ENCODE measurements at places on chromosomes 7 and 10. TPM values are rescaled to one million over a fixed set of nuclear protein-coding genes. Genes with fewer than 3 reads are reported as not detected.

DNA sequence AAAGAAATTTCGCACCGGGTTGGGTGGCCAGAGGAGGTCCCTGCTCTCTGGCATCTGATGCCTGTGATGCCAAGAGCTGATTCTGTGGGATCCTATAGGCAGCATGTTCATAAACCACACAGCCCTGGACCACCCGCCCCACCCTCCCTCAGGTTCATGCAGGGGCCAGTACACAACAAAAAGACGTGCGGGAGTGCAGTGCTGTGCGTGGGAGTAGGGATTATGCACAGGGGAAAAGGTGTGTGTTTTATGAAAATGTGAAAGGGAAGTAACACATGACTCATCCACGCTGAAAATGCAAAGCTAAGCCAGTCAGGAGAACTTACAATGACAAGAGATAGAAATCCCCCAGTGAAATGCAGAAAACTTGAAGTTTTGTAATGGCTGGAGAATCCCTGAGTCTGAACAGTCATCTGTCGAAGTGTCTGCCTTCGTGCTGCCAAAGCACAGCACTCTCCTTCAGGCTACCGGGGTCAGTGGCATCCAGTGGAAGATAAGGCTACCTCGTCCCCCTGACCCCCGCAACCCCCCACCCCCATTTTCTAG is 1.1 kb downstream of the KIAA1217 start:
- no peaks in the 10 kb centered on the region for H3K36me3 ChIP-seq
- peaks cover 6% of the 10 kb centered on the region for H3K4me1 ChIP-seq
- H3K27me3 ChIP-seq: peaks cover 8% of the 10 kb centered on the region
- H3K4me3 ChIP-seq: no peak overlapping the region

DNA sequence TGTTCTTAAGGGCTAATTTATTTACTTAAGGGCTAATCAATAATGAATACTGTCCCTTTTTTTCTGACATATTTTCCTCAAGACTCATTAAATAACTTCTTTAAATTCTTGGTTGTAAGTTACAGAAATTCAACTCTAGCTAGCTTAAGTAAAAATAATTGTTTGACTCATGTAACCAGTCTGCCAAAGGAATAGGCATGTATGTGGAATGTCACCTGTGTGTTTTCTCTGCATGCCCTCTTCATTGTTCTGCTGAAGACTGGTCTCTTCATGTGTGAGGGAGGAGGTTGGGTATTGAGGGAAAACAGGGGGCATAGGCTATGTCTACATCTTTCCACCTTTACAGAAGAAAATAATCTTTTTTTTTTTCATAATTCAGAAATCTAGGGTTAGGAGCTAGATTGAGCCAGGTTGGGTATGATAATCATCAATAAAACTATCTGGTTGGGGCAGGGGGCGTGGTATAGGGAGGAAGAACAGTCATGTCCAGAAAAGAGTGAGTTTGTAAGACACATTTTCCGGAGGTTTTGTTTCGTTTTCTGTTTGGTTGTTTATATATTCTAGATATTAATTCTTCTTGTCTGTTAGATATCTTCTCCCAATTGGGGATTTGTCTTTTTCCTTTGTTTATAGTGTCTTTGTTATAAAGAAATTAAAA is 37.9 kb downstream of the EXOC4 start:
- no peak overlapping the region for H3K27ac ChIP-seq
- DNase-seq: peak; percentile 27
- H3K4me3 ChIP-seq: no peak overlapping the region
- H3K27me3 ChIP-seq: no peaks in the 10 kb centered on the region

- no peaks in the 10 kb centered on the region for H3K36me3 ChIP-seq
- DNase-seq: no peak
- H3K27ac ChIP-seq: no peak overlapping the region
- H3K27me3 ChIP-seq: no peaks in the 10 kb centered on the region
- no peak overlapping the region for H3K4me3 ChIP-seq
These were observed 197.1 kb downstream of the PHTF2 start for GRCh38 chr7:77995717-77996116.

DNA sequence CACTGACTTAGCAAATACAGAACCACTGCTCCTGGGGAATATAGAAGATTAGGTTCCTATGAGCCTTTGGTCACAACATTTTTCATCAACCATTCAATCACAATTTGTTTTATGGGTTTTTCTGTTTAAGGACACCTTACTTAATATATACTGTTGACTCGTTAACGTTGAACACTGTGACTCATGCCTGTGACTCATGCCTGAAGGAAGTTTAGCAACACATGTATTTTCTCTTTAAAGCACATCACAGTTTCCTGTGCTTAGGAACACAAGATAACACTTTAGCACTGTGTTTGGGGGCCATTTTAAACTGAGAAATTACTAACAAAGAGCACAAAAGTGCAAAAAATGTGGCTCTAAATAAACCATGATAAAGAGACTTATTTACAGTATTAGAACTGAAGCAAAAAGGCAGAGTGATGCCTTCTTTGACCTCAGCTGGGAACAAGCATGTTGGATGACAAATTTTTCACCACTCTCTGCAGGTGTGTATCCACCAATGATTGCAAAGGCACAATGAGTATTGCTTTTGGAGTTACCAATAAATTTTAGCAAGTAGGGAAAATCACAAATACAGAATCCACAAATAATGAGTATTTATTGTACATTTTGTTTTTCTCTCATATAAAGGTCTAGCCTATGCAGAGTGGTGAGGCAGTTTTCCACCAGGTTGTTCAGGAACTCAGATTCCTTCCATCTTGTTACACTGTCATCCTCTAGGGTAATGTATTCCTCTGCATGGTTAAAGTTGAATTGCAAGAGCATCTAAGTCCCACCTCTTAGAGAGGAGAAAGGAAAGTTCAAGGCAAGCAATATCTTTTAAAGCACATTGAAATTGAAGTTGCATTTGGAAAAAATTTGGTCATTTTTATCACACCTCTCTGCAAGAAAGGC is 7.3 kb downstream of the FGFBP3 start:
- peak; percentile 44 for DNase-seq
- no peak overlapping the region for H3K4me3 ChIP-seq
- H3K27me3 ChIP-seq: no peaks in the 10 kb centered on the region
- no peaks in the 10 kb centered on the region for H3K36me3 ChIP-seq
- H3K27ac ChIP-seq: no peak overlapping the region
- H3K4me1 ChIP-seq: peaks cover 2% of the 10 kb centered on the region

- H3K4me3 ChIP-seq: no peak overlapping the region
- no peak overlapping the region for H3K27ac ChIP-seq
- no peak for DNase-seq
- peaks cover 13% of the 10 kb centered on the region for H3K27me3 ChIP-seq
- H3K36me3 ChIP-seq: no peaks in the 10 kb centered on the region
- peaks cover 28% of the 10 kb centered on the region for H3K4me1 ChIP-seq
These were observed 4.1 kb downstream of the SH3PXD2A start for GRCh38 chr10:103851261-103851660.

DNA sequence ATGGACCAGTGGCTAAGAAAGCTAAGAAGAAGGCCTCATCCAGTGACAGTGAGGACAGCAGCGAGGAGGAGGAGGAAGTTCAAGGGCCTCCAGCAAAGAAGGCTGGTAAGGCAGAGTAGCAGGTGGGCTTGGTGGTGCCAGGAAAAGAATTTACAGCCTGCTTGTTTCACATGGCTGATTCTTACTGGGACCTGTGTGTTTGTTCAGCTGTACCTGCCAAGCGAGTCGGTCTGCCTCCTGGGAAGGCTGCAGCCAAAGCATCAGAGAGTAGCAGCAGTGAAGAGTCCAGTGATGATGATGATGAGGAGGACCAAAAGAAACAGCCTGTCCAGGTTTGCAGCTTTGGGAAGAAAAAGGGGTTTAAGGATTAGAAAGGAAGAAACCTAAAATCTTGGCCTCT is 5.0 kb downstream of the NOLC1 start:
- no peak overlapping the region for H3K4me3 ChIP-seq
- H3K27me3 ChIP-seq: no peaks in the 10 kb centered on the region
- DNase-seq: no peak
- H3K4me1 ChIP-seq: peaks cover 35% of the 10 kb centered on the region
- H3K27ac ChIP-seq: no peak overlapping the region

GRCh38 chr7:148142660-148143248 is 447.8 kb upstream of the C7orf33 start:
- H3K4me1 ChIP-seq: no peaks in the 10 kb centered on the region
- no peak for DNase-seq
- H3K4me3 ChIP-seq: no peak overlapping the region
- no peak overlapping the region for H3K27ac ChIP-seq
- no peaks in the 10 kb centered on the region for H3K36me3 ChIP-seq

GRCh38 chr10:110067960-110068770 is 60.4 kb downstream of the ADD3 start:
- peak overlapping the region; percentile 7 for H3K4me3 ChIP-seq
- peak overlapping the region; percentile 57 for H3K27ac ChIP-seq
- peak; percentile 34 for DNase-seq
- H3K36me3 ChIP-seq: no peaks in the 10 kb centered on the region
- H3K27me3 ChIP-seq: no peaks in the 10 kb centered on the region

GRCh38 chr7:40873248-40873647 is 738.4 kb downstream of the SUGCT start:
- no peaks in the 10 kb centered on the region for H3K4me1 ChIP-seq
- H3K27ac ChIP-seq: no peak overlapping the region
- no peak overlapping the region for H3K4me3 ChIP-seq
- no peaks in the 10 kb centered on the region for H3K27me3 ChIP-seq

GRCh38 chr7:37095122-37095521 is 353.5 kb downstream of the ELMO1 start:
- no peak for DNase-seq
- no peak overlapping the region for H3K4me3 ChIP-seq
- no peaks in the 10 kb centered on the region for H3K4me1 ChIP-seq
- no peaks in the 10 kb centered on the region for H3K27me3 ChIP-seq

DNA sequence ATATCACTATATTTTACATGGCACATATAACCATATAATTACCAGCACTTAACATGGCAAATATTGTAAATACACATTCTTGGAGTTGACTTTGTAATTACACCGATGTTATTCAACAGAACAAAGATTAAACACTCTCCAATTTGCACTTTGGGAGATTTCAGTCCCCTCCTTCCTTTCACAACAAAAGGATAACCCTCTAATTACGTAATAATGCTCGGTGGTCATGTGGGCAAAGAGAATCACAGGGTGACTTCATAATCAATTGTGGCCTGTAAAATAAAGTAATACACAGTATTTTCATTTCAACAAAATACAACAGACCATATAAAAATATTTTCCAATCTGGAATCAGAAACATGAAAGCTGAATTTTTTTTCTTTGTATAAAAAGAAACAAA is 73.2 kb downstream of the RHOBTB1 start:
- no peak for DNase-seq
- H3K36me3 ChIP-seq: no peaks in the 10 kb centered on the region
- H3K27me3 ChIP-seq: no peaks in the 10 kb centered on the region
- no peak overlapping the region for H3K27ac ChIP-seq

DNA sequence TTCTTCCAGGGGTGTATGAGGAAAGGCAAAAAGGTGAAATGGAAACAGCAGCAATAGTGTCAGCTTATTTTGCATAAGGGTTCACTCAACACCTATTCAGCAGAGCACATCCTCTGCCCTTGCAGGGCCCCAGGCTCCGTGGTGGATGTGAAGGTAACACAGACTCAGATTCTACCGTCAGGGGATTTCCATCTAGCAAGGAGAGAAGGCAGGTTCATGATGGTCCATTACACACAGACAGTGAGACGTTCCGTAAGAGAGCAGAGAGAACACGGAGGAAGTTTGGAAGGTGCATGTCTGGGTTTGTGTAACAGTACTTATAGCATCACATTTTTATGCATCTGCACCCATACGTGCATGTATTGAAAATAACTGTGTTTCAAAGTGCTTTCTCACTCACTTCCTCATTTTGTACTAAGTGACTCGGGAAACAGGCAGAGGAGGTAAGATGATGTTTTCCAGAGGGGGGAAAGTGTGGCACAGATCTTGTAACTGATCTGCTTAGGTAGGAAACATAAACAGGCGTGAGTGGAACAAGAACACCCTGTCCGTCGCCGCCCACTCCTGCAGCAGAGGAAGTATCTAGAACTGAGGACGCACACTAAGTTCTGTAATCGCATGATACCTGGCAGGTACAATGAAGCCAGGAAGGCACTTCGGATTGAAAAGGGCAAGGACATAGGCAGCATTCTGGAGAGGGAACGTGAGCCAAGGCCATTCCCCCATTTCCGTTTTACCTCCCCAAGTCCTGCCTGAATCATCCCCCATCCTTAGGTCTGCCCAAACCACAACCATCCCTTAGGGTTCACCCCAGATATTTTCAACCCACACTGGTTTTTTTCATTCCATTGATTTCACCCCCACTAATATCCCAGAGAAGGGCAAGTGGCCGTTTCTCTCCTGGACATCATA is 1.0 kb upstream of the ENO4 start:
- H3K27me3 ChIP-seq: peaks cover 19% of the 10 kb centered on the region
- H3K36me3 ChIP-seq: no peaks in the 10 kb centered on the region
- H3K27ac ChIP-seq: no peak overlapping the region
- peaks cover 9% of the 10 kb centered on the region for H3K4me1 ChIP-seq
- no peak for DNase-seq
- peak overlapping the region; percentile 50 for H3K4me3 ChIP-seq

- no peaks in the 10 kb centered on the region for H3K36me3 ChIP-seq
- DNase-seq: no peak
- H3K4me1 ChIP-seq: no peaks in the 10 kb centered on the region
- no peak overlapping the region for H3K4me3 ChIP-seq
- no peaks in the 10 kb centered on the region for H3K27me3 ChIP-seq
These were observed 639.8 kb upstream of the FZD8 start for GRCh38 chr10:36281831-36282331.

The PPP1R3C gene
- not detected for total RNA-seq

The CLRN3 gene
- total RNA-seq: not detected

The VENTX gene
- 0.11 TPM for total RNA-seq

The SPDYE8 gene
- total RNA-seq: not detected

All from CD4-positive, alpha-beta T cell (primary cell).